ENCODE measurements at places on chromosomes 1 and 21.

DNA sequence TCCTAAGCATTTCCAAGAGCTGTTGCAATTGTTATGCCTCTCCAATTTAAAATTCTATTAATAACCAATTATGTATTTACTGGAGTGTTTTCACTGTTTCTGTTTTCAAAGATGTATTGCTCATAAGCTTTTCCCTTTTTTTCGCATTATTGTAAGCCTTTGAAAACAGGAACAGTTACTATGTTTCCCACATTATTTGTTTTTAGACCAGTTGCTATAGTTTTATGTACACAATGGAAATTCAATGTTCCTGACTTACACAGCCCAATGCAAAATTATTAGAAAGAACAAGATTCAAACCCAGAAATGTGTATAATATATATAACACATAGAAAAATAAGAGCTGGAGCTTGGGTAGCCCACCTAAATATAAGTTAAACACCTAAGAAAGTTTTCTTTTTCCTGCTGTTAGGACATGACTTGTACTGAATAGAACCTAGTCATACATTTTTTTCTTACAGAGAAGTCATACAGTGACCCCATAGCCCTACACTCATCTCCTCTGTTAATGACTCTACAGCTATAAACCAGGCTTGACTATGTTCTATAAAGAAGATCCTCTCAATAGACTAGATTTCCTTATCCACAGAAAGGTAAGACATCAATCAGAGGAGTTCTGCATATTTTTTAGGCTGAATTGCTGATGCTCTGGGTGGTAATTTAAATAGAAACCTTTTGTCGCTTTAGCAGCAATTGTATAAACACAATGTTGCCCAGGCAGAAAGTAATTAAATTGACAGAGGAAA, 299.6 kb downstream of the USH2A start:
- no peak for DNase-seq

DNA sequence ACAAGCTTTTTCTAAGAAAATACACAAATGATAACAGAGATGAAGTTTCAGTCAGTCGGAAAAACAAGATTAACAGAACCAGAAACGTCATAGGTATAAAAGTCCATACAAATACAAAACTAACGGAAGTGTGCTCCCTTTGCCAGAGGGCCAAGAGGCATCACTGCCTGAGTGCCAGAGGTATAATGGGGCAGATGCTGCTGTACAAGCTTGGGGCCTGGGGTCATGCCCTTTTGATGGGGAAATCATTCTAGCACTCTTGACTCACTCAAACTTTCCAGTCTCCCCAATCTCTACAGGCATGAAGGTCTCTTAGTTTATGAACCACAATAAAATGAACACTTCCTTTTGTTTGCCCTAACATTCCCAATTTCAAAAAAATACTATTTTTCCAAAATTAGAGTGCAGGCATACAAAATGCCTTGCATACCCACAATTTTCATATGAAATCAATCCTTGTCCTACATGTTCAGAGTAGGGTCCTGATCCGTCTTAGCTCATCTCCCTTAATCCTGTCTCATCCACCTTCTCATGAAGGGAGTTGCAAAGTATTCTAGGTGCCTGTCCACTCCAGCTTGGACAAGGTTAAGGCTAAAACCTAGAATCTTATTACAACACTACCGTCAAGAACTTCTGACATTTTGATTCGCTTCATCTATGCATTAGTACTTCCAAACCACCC, 1.5 kb downstream of the RPL22 start:
- no peak for DNase-seq

DNA sequence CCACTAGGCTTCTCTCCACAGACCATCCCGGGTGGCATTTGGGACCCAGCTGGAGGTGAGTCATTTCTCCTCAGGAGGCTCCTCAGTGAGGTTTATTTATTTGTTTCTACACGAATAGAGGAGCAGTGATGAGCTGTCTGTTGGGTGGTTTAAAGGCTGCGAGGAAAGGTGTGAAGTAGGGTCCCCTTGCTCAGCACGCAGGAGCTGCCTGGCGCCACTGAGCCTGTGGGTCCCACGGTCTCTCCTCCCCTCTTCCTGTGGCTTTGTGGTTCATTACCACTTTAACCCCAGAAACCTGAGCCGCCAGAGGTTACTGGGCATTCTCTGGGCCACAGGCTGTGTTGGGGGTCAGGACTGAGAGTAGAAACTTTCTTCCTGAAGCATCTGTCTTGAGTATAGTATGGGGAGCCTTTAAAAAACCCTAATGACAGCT, 39.9 kb downstream of the IL6R start:
- DNase-seq: no peak

- DNase-seq: no peak
Observed at GRCh38 chr1:202293569-202293968, 48.2 kb downstream of the UBE2T start.

All from NCI-H2171 (cell line).